CD4-positive, alpha-beta T cell treated with Interleukin-1 beta for 1 hour (primary cell): ENCODE measurements at places on chromosomes 12 and 14.

- no peak for DNase-seq
These were observed 34.7 kb downstream of the SSH1 start for GRCh38 chr12:108822497-108823205.

- peak; percentile 61 for DNase-seq
These were observed 65.3 kb downstream of the IFT43 start for GRCh38 chr14:76050797-76051392.

- no peak for DNase-seq
These were observed 15.5 kb downstream of the TRMT5 start for GRCh38 chr14:60965402-60965801.

- no peak for DNase-seq
These were observed 22.7 kb upstream of the EID3 start for GRCh38 chr12:104280717-104281458.

DNA sequence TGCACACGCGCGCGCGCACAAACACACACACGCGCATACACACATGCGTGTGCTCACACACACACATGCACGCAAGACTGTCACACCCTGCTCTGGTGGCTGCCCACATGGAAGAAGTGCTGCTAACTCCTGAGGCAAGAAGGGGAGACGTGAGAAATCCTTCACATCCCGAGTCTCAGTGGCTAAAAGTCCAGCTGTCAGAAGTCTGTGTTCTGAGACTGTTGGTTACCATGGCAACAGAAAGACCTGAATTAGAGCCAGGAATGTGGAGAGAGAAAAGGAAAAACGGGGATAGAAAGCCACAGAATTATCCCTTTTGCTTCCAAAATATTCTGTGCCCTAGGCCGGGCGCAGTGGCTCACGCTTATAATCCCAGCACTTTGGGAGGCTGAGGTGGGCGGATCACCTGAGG, 71.2 kb downstream of the PPFIBP1 start:
- DNase-seq, result no peak

DNA sequence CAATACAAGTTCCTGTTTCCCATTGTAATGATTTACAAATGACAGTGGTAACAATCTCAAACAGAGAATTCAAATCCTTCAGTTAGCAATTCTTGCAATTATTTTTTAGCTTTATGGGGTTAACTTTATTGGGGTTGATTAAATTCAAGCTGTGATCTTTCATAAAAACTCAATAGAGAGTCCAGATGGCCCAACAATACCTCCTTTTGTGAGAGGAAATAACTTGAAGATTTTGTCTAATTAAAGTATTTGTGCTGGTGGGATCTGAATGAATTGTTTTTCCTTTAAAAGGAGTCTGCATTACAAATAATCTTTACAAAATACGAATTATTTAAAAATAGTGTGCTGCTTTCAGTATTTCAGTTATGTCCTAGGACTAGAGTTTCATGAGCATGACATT, 4.4 kb upstream of the ARHGAP5 start:
- DNase-seq, result no peak

DNA sequence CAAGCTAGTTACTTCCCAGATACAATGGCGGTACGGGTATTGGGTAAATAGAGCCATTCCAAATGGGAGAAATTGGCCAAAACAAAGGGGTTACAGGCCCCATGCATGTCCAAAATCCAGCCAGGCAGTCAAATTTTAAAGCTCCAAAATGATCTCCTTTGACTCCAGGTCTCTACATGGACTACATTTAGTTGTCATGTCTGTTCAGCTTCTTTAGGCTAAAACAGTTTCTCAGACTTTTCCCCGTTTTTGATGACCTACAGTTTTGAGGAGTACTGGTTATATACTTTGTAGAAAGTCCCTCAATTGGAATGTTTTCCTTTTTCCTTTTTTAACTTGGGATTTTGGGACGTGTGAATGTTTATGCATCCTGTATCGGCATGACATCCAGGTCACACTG, 4.7 kb downstream of the NT5DC3 start:
- no peak for DNase-seq

- no peak for DNase-seq
These were observed 107.4 kb downstream of the PPP1R12A start for GRCh38 chr12:79827484-79827883.

DNA sequence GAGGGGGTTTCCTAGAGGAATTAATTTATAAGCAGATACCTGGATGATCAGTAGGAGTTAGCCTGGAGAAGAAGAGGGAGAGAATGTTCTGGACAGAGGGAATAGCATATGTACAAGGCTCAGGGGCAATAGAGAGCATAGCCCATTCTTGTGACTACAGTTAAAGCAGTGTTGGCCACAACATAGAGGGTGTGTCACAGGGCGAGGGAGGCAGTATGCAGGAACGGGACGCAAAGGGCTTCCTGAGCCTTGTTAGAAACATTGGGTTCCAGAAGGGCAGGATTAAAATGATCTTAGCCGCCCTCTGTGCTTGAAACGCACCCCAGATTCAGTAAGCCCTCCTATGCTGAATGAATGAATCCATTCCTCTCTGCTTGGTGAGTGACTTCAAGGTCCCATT, 142.2 kb upstream of the PWP1 start:
- DNase-seq, result no peak

DNA sequence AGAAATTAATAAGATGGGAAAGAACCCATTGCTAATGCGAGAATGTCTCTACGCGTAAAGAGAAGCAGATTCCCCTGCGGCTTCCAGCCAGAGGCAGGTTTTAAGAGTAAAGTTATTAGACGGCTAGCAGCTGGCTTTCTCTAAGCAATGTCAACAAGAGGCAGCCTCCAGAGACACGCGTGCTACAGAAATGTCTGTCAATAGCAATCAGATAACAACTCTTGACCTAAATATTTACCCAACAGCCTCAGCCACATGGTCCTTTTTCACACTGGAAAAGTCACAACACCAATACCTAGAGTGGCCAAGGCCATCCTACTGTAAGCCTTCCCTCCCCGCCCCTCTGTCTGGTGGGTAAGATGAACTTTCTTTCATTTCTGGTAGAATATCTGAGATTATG, 146.0 kb upstream of the SFSWAP start:
- DNase-seq, result no peak

DNA sequence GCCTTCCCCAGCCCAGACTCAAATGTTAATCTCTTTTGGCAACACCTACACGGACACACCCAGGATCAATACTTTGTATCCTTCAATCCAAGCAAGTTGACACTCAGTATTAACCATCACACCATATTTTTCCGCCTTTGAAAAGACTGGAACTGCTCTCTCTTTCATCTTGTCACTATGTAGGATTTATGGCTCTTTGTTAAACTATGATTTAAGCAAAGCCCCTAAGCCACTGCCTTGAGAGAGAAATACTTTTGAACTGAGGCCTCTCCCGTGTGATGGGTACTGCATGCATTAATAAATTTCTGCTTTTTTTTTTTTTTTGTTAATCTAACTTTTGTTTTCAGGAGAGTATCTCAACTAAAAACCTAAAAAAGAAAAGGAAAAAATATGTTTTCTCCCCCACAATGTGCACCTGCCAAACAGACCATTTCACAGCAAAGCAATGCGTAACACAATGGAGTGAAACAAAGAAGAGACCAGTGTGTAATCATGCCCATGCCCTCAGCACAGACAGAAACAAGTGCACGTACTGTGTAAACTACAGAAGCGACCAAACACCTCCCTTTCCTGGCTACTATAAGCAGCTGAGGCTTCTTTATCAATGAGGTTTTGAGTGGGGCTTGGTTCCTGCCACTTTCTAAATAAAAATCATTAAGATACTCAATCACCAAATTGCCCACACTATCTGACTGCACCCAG, 28.3 kb upstream of the ETFBKMT start:
- no peak for DNase-seq

DNA sequence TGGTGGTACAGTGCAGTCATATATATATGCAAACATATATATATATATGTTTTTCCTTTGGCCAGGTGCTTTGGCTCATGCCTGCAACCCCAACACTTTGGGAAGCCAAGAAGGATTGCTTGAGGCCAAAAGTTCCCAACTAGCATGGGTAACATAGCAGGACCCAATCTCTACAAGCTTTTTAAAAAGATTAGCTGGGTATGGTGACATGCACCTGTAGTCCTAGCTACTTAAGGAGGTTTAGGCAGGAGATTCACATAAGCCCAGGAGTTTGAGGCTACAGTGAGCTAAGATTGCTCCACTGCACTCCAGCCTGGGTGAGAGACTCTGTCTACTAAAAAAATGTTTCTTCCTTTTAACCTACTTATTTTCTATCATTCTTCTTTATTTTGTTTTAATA, 10.2 kb downstream of the PZP start:
- DNase-seq, result no peak

GRCh38 chr14:60647081-60647836, 2.0 kb downstream of the SIX1 start:
- no peak for DNase-seq

GRCh38 chr14:101561145-101561896, at the start of gene DIO3:
DIO3 (plus strand) TSS chr14:101561495.
- DNase-seq, result no peak

DNA sequence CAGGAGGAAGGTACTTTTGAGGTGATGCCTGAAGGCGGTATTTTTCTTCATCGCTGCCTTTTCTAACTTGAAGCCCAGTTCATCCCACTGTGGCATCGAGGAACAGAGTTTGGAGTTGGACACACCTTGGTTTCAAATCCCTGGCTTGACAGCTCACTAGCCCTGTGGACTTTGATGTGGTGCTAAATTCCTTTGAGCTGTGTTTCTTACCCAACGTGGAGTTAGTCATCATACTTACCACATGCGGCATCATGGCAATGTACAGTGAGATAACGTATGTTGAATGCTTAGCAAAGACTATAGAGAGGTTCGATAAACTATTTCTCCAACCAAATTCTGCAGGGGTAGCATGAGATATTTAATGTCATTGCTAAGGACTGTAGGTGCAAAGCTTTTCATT, 3.4 kb downstream of the PLEKHG3 start:
- peak; percentile 32 for DNase-seq

GRCh38 chr12:90085494-90086274, 377.0 kb upstream of the ATP2B1 start:
- DNase-seq, result no peak

- DNase-seq, result no peak
These were observed 47.5 kb upstream of the PPP1R12A start for GRCh38 chr12:79982086-79983062.

DNA sequence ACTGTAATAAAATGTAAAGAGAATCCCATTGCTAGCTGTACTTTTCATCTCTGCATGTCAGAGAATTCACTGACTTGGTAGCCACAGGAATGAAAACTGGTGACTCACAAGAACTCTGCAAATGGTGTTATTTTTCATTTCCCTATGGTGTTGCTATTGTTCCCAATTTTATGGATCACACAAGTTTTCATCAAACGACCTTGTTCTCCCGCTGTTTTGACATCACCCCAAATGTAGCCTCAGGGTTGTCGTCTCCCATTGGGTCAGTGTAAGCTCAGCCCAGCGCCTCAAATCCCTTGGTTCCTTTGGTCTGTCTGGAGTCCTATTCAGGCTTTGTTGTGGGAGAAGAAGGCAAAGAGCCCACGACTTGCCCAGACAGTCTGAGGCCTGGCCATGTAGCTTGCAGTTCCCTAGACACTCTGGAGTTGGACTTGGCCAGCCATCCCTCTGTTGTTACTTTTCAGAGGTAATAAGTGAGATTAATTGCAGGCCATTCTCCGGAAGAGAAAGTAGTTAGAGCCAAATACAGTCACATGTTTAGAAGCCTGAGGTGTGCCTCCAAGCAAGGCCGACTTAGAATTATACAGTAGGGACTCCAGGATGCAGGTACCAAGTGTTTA, 159.2 kb downstream of the TGFB3 start:
- no peak for DNase-seq

GRCh38 chr12:115960868-115961802, 316.4 kb downstream of the MED13L start:
- DNase-seq, result no peak

DNA sequence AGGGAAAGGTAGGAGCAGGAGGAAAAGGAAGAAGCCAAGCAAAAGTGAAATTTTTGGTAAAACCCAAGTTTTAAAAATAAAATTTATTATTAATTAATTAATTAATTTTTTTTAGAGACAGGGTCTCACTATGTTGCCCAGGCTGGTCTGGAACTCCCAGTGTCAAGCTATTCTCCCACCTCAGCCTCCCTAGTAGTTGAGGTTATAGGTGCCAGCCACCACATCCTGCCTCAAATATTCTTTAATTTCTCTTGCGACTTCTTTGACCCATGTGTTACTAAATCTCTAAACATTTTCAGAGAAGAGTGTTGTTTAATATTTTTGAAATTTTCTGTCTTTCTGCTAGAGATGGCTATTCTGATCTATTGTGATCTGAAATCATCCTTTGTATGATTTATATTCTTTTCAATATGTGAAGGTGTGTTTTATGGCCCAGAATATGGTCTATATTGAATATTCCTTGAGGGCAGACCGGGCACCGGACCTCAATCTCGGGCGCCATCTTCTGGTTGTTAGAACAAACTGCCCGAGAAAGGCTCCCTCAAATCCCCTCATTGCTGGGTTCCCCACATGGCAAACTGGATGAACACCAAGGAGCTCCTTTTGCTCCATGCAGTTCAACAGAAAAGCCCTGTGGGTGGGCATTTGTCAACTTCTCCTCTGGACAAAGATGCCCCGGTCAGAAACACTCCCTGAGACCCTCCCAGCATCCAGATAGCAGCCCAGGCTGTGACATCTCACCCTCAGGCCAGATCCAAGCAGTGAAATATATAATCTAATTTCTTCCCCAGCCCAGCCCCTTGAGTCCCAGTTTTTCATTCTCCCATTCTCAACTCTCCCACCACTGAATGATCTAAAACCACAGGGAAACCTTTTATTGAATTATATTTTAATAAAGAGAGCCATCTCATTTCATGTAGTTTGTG, 110.5 kb downstream of the ASCL4 start:
- DNase-seq, result peak; percentile 45

DNA sequence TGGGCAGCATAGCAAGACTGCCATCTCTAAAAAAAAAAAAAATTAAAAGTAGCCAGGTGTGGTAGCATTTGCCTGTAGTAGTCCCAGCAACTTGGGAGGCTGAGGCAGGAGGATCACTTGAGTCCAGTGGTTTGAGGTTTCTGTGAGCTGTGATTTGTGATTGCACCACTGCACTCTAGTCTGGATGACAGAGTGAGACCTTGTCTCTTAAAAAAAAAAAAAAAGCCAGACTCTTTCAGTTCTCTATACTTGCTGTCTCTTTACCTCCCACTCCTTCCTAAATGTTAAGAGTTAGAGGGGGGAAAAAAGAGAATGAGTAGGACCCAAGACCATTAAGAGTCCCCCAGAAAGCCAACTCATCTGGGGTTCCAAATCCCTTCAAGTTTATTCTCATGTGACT, 17.8 kb downstream of the EIF2S1 start:
- no peak for DNase-seq

GRCh38 chr12:3102771-3103410, 25.7 kb downstream of the TSPAN9 start:
- DNase-seq, result no peak

GRCh38 chr12:95611676-95612309, 60.5 kb upstream of the USP44 start:
- DNase-seq, result no peak

GRCh38 chr12:34016361-34016760, 5.9 kb upstream of the ALG10 start:
- DNase-seq, result no peak

DNA sequence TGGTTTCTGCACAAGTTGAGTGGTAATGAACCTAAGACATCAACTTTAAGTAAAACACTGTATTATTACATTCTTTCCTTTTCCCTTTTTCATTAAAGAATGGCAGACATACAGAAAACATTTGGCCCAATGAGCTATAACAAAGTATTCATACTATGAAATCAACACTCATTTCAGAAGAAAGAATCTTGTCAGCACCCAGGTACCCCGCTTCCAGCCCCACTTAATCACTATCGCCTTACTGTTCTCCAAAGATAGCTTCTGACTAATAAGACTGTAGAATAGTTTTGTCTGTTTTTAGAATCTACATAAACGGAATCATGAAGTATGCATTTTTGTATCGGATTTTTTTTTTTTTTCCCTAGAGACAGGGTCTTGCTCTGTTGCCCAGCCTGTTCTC, 9.5 kb downstream of the CNTN1 start:
- DNase-seq, result no peak
